ENCODE measurements at places on chromosomes 5 and 9.

DNA sequence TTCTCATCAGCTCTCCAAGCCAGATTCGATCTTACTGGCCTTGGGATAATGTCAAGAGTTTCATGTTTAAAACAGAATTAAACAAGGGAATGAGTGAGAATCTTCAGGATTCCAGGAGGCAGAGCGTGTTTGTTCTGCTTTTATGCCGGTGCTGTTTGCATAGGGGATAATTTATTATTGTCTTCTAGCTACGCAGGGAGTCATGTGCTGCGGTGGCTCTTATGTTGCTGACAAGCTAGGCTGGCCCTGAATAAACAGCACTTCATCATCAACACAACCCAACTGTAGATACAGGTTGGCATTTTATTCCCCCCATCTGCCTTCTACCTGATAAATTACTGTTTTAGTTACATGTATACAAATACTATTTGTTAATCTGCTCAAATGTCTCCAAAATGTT lies 47.1 kb upstream of the PCA3 start:
- DNase-seq: no peak

GRCh38 chr5:100900142-100900795 lies 2.8 kb downstream of the ST8SIA4 start:
- no peak for DNase-seq

- DNase-seq: peak; percentile 20
Observed at GRCh38 chr9:112819635-112820496, 69.3 kb downstream of the SNX30 start.

GRCh38 chr9:23557689-23558088 lies 268.4 kb downstream of the ELAVL2 start:
- no peak for DNase-seq

- no peak for DNase-seq
Observed at GRCh38 chr9:98108531-98109031, 10.4 kb downstream of the TRIM14 start.

- DNase-seq: peak; percentile 74
Observed at GRCh38 chr5:135208903-135209721, 175.1 kb upstream of the PITX1 start.

DNA sequence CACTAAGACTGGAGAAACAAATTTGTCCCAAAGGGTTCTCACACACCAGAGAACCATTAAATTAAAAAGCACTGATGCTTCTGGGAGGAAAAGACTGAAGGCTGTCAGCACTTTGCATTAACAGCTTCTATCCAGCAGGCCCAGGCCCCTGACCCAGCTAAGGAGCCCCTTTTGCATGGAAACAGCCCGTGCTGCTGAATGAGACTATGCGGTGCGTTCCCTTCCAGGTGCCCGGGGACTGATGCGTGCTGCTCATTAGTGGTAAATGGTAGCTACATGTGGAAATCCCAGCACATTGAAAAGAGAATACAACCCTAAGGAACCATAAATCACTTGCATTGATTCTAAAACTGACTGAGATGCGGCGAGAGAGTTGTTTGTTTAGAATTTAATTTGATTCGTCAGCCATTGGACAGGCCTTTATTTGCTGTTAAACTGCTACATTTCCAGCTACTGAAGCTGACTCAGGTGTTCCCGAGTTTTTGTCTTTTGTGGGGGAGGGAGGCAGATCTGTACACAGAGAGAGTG lies 351.0 kb upstream of the SLC24A2 start:
- no peak for DNase-seq

GRCh38 chr9:82668689-82669199 lies 394.2 kb downstream of the RASEF start:
- DNase-seq: no peak

DNA sequence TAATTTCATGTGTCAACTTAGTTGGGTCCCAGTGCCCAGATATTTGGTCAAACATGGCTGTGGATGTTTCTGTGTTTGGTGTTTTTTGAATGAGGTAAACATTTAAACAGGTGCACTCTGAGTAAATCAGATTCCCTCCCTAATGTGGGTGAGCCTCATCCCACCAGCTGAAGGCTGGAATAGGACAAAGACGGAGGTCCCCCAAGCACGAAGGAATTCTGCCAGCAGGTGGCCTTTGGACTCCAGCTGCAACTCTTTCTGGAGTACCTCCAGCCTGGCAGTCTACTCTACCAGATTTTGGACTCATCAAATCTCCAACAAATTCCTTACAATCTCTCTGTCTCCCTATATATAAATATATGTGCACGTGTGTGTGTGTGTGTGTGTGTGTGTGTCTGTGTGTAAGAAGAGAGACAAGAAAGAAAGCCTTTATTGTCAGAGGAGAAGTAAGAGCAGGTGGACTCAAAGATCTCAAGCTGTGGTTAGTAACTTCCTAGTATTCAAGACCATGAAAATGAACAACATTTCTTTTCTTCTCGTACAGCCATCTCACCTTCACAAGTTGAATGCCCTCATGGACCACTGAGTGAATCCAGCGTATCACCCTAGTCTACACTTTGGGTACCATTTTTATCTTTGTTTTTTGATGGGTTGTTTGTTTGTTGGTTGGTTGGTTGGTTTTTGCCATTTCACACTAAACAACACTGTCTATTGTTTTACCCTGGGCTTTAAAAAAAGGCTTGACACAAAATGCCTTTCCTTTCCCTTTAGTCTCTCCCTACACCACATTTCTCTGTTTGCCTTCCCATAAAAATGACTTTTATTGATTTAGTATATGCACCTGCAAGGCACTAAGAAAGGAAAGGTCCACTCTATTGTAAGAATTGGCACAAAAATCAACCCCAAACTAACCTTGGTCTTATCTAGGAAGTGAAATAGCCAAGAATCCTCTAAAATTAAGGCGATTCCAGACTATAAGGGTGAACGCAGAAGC lies 118.7 kb downstream of the TENT4A start:
- DNase-seq: no peak

DNA sequence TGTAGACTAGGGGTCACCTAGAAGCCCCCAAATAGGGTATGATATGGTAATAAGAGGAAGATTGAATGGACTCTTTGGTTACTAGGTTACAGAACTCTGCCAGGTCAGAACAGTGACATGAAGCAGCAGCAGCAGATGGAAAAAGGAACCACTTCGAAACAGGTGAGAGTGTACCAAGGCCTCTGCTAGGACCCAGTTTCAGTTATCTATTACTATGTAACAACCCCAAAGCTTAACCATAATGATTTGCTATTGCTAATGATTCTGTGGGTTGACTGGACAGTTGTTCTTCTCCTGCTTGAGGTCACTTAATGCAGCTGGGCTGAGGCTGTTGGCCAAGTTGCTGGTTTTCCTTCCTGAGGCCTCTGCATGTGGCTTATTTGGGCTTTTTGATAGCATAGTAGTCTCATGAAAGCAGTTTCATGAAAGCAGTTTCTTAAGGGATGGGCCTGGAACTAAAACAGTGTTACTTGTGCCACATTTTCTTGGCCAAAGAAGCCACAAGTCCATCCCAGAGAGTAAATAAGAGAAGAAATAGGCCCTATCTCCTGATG lies 17.6 kb downstream of the C9orf43 start:
- DNase-seq: no peak

- DNase-seq: no peak
Observed at GRCh38 chr5:116382874-116383266, 191.8 kb downstream of the SEMA6A start.

- DNase-seq: no peak
Observed at GRCh38 chr5:130724658-130725057, 440.4 kb downstream of the HINT1 start.

GRCh38 chr5:23930985-23931384 lies 423.6 kb downstream of the PRDM9 start:
- no peak for DNase-seq

GRCh38 chr5:35294976-35295375 lies 64.7 kb upstream of the PRLR start:
- no peak for DNase-seq

GRCh38 chr9:116800885-116801284 lies 113.8 kb downstream of the TRIM32 start:
- DNase-seq: no peak

DNA sequence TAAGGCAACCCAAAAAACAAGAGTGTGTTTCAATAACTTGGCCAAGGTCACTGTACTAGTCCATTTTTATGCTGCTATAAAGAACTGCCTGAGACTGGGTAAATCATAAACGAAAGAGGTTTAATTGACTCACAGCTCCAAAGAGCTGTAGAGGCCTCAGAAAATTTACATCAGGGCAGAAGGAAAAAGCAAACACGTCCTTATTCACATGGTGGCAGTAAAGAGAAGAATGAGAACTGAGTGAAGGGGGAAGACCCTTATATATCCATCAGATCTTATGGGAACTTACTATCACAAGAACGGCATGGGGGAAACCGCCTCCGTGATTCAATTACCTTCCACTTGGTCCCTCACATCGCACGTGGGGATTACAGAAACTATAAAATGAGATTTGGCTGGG lies 64.3 kb upstream of the CAMK4 start:
- DNase-seq: no peak

- DNase-seq: no peak
Observed at GRCh38 chr9:121133104-121133816, 58.5 kb downstream of the CNTRL start.

DNA sequence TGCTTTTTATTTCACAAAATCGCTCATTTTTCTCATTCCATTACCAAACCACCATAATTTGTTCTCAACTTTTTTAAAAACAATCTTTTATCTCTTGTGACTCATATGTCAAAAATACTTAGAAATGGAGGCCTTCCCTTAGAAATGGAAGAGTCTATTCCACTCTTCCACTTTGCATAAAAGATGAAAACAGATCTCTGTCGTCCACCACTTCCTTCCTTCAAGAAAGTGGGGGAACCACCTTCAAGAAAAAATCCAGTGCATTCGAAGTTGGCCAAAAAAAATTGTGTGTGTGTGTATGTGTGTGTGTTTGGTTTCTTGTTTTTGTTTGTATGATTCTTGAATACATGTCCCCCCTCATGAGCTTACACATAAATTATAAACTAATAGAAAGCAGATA lies 628.8 kb upstream of the DMAC1 start:
- no peak for DNase-seq

GRCh38 chr5:151721812-151722391 lies 35.2 kb upstream of the SPARC start:
- DNase-seq: no peak

DNA sequence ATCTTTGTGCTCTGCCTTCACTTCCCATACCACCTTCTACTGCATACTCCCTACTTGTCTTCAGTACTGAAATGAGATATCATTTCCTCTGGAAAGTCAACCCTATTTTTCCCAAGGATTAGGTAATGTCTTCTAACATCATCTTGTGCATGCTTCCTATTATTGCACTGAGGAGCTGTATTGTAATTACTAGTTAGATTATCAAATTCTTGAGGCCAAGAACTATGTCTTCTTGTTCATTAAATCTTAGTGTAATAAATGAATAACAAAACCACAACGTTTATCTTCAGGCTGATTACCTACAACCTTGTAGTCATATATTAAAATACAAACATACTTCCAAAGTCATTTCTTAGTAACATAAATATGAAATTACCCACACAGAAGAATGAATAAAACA lies 87.9 kb upstream of the POU5F2 start:
- no peak for DNase-seq

DNA sequence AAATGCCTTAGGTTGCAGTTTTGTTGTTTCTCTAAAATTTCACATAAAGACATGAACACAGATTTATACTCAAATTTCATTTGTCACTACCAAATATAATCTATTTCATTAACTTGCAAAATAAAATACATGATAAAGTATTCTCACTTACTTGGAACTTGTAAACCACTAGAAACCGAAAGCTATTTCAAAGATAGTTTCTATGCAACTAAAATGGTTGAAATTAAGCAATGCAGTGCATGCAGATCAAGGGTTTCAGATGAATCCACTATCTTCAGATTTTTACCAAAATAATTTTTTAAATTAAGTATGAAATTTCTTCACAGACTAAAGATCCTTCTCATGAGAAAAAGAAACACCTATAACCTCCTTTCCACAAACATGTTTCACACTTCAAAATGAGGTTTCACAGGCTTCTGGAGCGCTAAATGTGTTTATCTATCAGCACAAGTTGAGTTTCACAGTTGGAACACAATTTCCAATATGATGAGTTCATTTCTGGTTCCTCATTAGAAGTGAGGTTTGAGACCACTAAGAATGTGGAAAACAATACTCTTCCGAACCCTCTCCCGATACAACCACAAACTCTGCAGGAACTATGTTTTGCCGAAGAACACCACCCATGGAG lies 63.9 kb downstream of the EPB41L4A start:
- no peak for DNase-seq

DNA sequence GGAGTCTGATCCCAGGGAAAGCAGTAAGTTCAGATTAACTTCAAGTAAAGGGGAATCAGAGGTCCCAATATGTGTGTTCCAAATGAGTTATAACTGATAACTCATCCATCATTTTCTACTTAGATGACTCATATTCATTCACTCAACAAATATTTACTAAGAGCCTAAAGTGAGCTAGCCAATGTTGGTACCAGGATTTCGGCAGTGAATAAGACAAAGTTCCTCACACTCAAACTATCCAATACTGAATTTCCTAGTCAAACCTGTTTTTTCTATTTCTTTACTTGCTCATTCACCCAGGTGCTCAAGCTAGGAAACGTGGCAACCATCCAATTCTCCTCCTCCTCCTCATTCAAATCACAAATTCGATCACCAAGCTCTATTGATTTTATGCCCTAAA lies 25.8 kb downstream of the FBXW2 start:
- no peak for DNase-seq

DNA sequence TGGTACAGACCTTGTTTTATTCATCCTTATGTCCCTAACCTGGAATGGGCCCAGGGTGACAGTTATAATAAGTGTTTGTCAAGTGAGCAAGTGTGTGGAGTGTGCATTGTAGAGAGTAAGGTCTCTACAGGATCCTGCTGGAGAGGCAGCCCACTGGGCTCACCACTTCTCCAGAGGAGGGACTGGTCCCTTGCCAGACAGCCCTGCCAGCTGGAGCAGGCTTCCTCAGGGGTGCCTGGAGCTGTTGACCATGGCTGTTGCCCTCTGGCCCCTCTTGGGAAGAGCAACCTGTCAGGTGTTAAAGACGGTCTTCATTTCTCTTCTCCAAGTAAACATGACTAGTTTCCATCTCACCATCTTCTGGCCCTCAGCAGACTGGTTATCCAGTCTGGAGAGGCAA lies 20.0 kb downstream of the IRF1 start:
- no peak for DNase-seq

- no peak for DNase-seq
Observed at GRCh38 chr9:35422346-35422745, 67.6 kb upstream of the RUSC2 start.

- DNase-seq: peak; percentile 18
Observed at GRCh38 chr5:10902145-10902544, 141.1 kb upstream of the DAP start.

- no peak for DNase-seq
Observed at GRCh38 chr5:124463851-124464250, 282.6 kb downstream of the ZNF608 start.

- DNase-seq: no peak
Observed at GRCh38 chr9:99964336-99964735, 57.9 kb downstream of the STX17 start.

DNA sequence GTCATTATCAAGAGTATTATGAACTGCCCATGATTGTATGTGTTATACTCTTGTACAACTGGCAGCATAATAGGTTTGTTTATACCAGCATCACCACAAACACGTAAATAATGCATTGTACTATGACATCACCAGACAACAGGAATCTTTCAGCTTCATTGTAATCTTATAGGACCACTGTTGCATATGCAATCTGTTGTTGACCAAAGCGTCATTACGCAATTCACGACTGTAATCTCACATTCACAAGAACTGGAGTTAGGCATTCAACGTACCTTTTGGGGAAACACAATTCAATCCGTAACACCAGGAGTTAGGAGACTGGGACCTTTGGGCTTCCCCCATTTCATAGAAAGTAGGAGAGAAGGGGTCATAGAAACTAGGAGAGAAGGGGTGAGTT lies 20.4 kb upstream of the ARSI start:
- no peak for DNase-seq
